ENCODE measurements at places on chromosomes 5 and 9.

GRCh38 chr9:32581512-32582143, 8.7 kb upstream of the NDUFB6 start:
- DNase-seq, result peak; percentile 53

DNA sequence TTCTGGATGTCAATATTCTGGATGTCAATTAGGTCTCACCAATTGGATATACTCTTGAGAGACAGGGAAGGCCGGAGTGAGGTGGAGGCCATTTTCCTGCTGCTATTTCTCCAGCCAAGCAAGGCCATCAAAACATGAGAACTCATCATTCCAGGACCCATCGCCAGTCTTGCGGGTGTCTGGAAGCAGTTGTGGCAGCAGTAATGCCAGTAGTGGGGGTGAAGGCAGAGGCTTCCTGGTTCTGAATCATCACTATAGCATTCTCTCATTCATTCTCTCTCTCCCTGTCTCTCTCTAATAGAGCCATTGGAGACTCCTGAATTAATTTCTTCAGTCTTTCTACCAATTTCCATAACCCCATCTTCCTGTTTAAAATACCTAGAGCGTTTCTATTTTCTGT, 71.8 kb downstream of the EGFLAM start:
- DNase-seq, result no peak

DNA sequence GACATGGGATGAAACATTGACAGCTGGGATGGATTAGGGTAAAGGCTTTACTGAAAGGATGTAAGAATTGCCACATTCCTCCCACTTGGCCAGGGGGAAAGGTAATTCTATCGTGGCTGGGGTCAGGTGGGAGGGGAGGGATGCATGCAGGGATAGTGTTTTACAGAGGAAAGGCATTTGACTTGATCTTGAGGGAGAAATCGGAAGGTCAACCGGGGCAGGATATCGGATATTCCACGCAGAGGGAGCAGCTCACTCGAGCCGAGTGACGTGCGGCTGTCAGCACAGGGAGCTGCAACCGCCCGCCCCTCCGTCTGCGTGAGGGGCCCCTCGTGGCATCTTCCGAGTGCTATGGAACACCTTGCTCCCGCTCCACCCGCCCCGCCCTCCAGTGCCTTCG, 63.4 kb upstream of the ADAMTS2 start:
- no peak for DNase-seq

DNA sequence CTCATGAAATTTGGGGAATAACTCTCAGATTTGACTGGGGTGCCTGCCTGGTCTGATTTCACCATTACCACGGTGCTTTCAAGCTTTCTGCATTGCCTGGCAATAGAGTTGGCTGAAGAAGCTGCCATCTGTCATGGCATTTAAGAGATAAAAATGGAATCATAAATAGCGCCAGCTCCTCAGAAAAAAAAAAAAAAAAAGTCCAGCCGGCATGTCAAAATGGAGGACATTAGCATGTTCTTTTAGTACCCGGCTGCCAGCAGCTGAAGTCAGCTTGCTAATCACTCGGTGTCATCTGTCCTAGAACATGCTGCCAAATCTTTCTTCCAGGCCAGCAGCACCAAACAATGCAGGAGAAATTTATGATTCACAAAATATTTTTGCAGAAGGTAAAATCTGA, 57.7 kb upstream of the CER1 start:
- no peak for DNase-seq

GRCh38 chr5:131795228-131795627, 1.6 kb downstream of the FNIP1 start:
- DNase-seq, result no peak

GRCh38 chr9:34124099-34124498, 2.4 kb downstream of the DCAF12 start:
- no peak for DNase-seq

- DNase-seq, result no peak
Observed at GRCh38 chr9:119004618-119004990, 364.6 kb downstream of the BRINP1 start.

DNA sequence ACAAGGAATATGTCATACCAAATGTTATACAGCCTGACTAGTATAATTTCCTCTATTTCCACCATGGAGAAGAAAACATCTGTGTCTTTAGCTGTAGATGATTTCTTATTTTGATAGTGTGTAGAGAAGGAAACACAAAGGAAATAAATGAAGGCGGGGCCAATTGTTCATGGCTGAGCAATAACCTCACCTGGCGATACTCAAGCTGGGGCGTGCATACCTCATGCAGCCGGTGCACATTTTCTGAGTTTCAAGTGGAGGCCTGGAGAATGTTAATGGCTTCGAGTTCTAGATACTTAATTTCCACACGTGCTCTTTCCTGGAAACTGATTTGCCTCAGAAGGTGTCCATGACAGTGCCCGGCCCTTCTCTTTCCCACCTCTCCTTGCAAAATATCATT, 127.4 kb upstream of the TAF11L2 start:
- DNase-seq, result no peak

- peak; percentile 59 for DNase-seq
Observed at GRCh38 chr5:76715736-76716455, at the start of gene F2R. Gene F2R, plus strand, starts transcription at chr5:76716126. Its CDS starts 182 bp downstream, at chr5:76716308.

DNA sequence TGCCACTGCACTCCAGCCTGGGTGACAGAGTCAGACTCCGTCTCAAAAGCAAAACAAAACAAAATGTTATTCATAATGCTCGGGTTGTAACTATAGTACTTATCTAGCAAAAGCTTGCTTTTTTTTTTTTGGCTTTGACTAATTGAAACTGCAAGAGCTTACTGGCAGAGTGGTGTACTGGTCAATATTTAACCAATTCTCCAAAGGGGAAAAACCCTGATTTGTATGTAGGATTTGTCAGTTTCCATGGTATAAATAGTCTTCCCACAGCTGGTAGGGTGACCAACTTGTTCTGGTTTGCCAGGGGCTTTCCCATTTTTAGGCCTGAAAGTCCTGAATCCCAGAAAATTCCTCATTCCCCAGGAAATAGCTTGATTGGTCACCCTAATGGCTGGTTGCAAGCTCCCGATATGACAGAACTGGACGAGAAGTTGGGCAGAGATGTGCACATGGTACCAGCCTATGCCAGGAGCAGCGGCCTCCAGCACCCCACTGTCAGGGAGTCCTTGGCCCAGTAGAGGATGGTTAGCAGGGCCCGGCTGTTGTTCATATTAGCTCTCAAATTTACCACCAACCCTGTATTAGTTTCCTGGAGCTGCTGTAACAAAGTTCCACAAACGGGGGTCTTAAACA, 58.0 kb downstream of the FXN start:
- DNase-seq, result no peak

GRCh38 chr5:160375166-160375565, 4.7 kb upstream of the C1QTNF2 start:
- DNase-seq, result no peak

DNA sequence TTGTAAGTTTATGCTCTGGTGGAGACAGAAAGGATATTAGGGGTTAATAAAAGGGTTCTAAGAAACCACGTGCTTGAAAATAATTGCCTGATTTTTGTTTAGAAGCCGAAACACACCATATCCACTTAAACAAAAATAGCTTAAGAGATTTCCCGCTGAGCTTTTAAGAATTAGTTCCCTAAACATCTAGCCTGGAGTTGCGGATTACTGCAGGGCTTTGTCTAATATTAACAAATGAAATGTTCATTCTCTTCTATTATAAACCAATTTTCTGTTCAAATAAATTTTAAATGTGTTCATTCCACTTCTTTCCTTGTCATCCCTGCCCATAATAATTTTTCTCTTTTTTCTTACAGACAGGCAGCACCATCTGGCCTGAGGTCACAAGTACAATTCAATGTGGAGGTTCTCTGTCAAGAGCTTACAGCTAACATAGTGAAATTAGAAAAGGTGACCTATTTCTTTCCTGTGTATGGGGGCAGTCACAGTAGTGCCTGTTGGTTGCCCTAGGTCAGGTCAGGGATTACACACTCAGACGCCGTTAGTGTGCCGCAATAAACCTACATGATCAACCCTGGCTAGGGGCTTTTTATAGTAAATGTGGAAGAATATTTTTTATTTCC, 65.3 kb downstream of the GRAMD2B start:
- no peak for DNase-seq

DNA sequence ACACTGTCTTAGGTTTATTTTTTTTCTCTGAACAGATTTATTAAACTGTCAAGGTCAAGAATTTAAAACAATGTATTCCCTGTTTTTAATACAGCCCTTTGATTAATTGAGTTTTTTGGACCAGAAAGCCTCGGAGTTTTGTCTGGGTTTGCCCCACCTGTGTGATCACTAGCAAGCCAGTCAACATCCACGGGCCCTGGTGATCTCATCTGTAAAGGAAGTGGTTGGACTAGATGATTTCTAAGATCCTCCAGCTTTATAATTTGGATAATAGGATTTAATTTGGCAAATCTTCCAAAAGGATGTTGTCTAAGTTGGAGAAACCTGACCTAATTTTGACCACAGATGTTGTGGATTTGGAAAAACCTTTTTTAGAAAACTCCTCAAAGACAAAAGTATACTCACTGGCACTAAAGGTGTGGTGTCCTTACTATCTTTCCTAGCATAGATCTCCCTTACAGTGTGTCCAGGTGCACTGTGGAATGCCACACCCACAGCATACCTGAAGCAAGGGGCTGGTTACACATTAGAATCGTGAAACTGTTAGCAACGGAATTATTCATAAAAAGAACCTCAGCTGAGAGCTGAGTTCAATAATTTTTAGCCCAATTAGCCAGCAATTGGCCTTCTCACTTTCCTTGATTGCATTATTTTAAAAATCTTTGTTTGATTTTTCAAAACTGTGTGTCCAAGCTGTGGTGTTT, 195.6 kb upstream of the ELL2 start:
- DNase-seq, result no peak

GRCh38 chr5:58974083-58974482, 391.2 kb downstream of the RAB3C start:
- DNase-seq, result no peak

DNA sequence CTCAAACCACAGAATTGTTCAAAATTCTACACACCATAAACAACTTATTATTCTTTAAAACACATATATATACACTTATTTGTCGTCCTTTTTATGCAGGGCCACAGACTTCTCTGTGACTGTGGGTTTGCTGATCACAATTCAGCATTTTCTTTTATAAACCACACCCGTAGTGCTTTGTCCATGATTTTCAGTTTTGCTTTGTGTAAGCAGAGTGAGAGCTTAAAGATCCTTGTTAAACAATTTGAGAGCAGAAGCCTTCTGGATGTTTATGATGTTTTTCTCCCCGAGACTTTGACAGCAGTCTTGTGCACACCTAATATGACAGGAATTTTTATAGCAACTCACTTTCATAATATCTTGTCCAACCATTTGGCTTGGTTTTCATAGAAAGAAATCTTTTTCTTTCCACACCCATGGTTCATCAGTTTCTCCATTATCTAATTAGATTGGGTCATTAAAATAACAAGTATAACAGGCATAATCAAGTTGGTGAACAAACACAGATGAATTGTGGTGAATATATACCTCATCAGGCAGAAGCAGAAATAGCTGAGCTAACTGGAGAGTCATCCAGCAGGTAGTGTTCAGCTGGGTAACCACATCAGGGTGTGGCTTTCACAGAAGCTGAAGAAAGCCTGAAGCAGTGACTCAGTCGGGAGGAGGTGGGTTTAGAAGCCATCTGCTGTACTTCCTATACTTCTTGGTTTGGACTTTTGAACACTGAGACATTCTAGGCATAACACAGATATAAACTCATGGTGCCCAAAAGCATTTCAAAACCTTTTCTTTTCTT, 232.8 kb downstream of the DOCK8 start:
- peak; percentile 86 for DNase-seq

- DNase-seq, result no peak
Observed at GRCh38 chr9:81371824-81372223, 317.5 kb downstream of the TLE1 start.

DNA sequence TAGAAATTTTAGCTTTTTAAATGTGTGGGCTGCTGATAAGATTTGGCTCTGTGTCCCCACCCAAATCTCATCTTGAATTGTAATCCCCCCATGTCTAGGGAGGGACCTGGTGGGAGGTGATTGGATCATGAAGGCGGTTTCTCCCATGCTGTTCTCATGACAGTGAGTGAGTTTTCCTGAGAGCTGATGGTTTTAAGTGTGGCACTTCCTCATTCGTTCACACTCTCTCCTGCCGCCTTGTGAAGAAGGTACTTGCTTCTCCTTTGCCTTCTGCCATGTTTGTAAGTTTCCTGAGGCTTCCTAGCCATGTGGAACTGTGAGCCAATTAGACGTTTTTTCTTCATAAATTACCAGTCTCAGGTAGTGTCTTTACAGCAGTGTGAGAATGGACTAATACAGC, 127.8 kb upstream of the MVB12B start:
- no peak for DNase-seq

GRCh38 chr5:54895816-54896341, 89.5 kb downstream of the ESM1 start:
- DNase-seq, result no peak

DNA sequence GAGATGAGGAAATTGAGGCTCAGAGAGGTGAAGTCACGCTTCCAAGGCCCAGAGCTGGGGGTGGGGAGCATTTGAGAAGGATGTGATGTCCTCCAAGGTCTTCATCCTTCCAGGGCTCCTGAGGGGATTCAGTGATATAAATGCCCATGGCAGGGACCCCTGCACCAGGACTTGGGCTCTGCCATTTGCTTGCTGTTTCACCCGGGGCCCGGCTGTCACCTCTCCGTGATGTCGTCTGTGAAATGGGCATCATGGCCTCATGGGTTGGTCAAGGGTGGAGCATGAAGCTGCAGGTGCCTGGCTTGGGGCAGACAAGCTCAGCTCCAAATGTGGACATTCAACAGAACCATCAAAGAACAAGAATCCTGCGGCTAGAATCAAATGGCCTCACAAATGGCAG, 253.1 kb downstream of the PBX3 start:
- DNase-seq, result no peak

DNA sequence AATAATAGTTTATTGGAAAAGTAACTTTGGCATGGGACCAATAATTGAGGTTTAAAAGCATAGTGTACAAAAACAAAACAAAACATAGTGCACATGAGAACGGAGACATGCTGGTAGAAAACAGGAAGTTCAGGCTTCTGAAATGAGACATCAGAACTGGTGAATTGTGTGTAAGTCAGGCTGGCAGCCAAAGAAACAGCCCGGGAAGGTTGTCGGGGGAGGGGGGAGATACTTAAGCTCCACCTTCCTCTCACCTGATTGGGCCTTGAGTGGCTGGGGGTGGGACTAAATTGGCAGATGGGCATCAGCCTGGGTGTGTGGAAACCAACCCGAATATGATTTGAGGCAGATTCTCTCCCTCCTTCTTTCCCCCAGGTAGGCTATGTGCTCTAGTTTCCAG, 256.3 kb downstream of the SMARCA2 start:
- DNase-seq, result no peak

- peak; percentile 42 for DNase-seq
Observed at GRCh38 chr9:89605465-89606048, 745 bp downstream of the GADD45G start.

GRCh38 chr9:135515083-135515951, 5.9 kb upstream of the LCN1 start:
- DNase-seq, result no peak

DNA sequence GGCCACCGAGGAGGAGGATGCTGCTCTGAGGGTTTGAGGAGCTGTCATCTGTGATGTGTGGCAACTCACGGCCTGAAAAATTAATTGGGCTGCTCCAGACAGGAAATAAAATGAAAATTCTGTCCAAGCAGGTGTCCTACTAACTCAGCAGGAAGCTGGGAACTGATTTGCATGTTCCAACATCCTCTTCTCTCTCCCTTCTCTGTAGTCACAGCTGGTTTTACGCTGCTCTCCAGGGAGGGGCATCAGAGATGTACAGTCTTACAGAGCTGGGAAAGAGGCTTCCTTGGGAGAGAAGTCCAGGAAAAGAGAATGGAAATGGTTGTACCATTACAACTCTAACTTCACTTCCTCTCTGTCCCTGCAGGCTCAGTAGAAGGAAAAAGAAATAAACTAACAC, 24.2 kb upstream of the SIL1 start:
- no peak for DNase-seq

Data from CD4-positive, alpha-beta T cell treated with Interleukin-2 at 100 ng/mL for 4 hours (primary cell).